ENCODE measurements at places on chromosomes 2 and 18.

GRCh38 chr2:26805241-26805676 lies 19.4 kb downstream of the CENPA start:
- DNase-seq, result peak; percentile 63

- no peak for DNase-seq
These were observed 689.8 kb downstream of the MBD2 start for GRCh38 chr18:53534695-53535094.

GRCh38 chr2:152602750-152603149 lies 114.5 kb downstream of the PRPF40A start:
- DNase-seq, result no peak

DNA sequence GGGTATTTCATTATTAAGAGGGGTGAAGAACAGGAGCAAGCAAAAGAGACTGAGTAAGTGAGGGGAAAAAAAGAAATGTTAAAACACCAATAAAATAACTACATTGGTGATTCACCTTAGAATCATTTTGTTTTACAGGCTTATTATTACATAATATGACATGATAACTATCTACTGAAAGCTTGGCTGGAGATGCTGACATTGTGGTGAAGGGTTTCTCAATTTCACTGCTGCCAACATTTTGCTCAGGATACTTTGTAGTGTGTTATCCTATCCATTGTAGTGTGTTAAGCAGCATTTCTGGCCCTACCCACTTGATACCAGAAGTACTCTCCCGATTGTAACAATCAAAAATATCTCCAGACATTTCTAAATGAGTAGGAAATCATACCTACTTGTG lies 1564.6 kb upstream of the NXPH2 start:
- DNase-seq, result no peak

DNA sequence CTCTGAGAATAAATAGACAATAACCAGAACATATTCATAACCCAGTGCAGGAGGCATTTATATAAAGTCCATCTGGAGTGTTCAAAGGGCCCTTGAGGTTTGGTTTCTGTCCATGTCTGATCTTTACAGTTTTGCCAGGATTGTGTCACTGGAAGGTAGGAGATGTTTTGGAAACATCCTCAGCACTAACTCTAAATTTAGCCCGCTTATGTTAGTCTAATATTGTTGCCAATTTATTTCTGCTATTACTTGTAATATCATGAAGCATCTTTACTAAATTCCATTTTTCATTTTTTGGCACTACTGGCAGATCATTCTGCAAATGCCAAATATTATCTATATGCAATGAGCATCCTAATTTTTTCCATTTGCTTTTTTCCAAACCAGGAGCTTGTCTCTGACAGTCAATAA lies 22.4 kb upstream of the REV1 start:
- DNase-seq, result no peak

GRCh38 chr2:119711352-119711751 lies 32.4 kb downstream of the TMEM177 start:
- DNase-seq, result no peak

GRCh38 chr2:127140538-127140937 lies 33.6 kb upstream of the BIN1 start:
- DNase-seq, result no peak

DNA sequence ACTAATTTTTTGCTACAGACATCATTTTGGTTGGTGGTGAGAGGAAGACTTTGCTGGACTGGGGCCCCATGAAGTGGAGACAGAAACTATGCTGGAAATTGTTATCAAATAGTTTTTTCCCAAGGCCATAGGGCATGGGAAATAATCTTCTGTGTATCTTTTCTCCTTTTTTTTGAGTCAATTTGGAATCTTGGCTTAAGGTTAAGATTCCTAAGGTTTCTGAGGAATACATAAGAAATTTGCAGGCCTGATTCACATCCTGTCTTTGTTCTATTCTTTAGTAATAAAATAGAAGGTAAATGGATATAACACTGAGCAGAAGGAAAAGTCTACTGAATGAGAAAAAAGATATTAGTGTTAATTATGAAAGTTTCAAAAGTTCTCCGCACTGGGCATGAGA lies 16.6 kb downstream of the SMC6 start:
- DNase-seq, result no peak

DNA sequence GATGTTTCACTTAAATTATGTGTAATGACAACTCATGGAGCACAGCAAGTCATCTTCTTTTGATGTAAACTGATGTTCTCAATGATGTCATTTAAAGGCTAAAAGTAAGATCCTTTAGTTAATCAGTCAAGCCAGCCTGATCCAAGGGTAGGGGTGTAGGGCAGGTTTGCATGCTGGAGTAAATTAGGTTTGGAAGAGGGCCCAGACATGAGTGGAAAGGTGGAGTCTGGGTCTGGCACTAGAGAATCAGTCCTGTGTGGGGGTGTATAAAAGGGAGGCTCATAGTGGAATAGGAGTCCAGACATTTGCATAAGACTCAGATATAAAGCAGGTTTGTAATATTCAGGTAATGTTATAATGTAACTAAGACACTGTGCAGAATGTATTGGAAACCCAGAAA lies 88.8 kb upstream of the NYAP2 start:
- no peak for DNase-seq

DNA sequence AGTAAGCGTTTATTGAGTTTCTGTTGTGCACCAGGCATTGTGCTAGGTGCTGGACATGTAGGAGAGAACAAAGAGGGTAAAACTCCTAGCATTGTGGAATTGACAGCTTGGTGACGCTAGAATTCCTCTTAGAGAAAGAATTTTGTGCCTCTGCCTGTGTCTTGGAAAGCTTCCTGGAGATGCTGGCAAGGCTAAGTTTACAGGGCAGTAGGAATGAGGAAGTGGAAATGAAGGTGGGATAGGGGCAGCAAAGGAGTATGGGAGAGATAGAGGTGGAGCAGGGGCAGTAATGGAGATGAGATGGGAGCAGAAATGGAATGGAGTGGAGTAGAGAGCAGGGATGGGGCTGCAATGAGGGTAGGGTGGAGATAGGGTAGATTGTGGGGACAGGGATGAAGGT lies 29.8 kb downstream of the GPR39 start:
- DNase-seq, result no peak

GRCh38 chr18:70452501-70452900 lies 163.7 kb downstream of the SOCS6 start:
- no peak for DNase-seq

GRCh38 chr2:75134860-75135259 lies 64.5 kb downstream of the TACR1 start:
- no peak for DNase-seq
